LHCN-M2 (cell line): ENCODE measurements at places on chromosomes 5 and 9. TPM values are rescaled to one million over a fixed set of nuclear protein-coding genes. Genes with fewer than 3 reads are reported as not detected.

The C9orf153 gene
- not detected in 2 replicates for total RNA-seq

DNA sequence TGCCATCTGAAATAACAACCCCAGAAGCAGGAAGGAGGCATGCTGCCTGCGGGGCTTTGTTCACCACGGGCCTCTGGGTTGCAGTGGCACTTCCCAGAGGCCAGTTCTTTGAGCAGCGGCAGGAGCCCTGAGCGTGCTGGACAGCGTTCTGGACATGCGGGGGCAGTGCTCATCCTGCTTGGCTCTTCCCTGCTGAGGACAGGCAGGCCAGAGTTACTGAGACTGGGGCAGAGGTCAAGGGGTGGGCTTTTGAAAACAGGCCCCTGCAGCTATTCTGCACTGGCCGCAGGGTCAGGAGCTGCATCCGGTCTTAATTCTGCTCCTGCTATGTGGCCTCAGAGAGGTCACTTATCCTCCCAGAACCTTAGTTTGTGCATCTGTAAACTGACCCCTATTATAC lies 258.6 kb downstream of the FSTL4 start:
- DNase-seq: no peak

DNA sequence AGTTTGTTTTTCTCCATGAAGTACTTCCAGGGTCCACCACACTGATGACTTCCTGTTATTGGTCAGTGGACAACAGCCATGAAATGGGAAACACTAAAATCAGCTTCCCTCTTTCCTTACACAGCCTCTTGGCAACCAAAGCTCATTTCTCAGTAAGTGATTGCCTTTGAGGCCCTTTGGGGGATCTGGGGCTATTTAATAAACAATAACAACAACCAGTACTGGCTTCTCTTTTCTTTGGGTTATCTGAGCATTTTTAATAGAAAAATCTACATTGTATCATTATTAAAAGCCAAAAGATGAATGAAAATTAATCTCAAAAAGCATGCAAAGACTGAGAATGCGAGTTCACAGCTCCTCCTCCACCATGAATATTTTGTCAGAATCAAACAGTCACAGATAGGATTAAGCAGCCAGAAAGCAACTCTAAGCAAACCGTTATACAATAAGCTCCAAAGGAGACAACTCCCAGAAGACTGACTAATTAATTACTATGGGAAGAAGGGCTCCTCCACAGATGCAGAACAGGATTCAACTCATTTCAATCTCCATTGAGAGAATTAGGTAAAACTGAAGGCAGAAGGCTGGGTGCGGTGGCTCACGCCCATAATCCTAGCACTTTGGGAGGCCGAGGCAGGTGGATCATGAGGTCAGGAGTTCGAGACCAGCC lies 68.3 kb downstream of the SERINC5 start:
- no peak for DNase-seq

DNA sequence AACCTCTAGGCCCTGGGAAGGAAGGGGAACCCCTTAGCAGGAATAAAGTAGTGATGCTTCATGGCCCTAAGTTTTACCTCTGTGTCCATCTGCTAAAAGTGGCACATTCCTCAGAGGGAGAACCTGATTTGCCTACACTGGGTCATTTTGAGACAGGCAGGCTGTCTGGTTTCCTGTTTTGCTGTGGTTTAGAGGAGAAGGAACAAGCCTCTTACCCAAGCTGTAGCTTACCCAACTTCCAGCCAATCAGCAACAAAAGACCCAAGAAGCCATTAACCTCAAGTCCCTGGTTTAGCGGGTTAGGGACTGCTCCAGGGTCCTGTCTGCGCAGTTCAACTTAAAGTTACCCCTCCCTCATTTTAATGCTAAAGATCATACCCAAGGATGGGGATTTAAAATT lies 411.0 kb downstream of the MAT2B start:
- DNase-seq: no peak

- DNase-seq: no peak
Observed at GRCh38 chr5:107558823-107559375, 111.8 kb downstream of the EFNA5 start.

- no peak for DNase-seq
Observed at GRCh38 chr5:109496112-109496511, 86.3 kb upstream of the PJA2 start.
